ENCODE measurements at places on chromosomes 4 and X.

GRCh38 chrX:74523870-74524735 lies 90.3 kb downstream of the RLIM start:
- no peak for DNase-seq

DNA sequence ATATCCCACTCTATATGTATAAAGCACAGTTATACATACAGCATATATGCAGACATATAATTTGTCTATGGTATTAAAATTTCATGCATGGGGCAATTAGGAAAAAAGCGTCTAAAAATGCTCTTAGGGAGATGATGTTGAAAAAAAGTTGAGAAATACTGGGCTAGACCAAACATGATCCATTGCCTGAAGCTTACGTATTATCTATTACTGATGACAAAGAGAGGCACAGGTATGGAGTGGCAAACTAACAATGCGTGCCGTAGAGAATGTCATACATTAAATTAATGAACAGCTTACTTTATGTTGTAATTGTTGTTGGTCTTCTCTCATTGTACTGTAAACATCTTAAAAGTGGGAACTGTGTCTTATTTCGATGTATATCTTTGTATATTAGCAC lies 13.9 kb downstream of the RHOH start:
- DNase-seq, result no peak

GRCh38 chr4:141229408-141230101 lies 8.9 kb downstream of the ZNF330 start:
- no peak for DNase-seq

DNA sequence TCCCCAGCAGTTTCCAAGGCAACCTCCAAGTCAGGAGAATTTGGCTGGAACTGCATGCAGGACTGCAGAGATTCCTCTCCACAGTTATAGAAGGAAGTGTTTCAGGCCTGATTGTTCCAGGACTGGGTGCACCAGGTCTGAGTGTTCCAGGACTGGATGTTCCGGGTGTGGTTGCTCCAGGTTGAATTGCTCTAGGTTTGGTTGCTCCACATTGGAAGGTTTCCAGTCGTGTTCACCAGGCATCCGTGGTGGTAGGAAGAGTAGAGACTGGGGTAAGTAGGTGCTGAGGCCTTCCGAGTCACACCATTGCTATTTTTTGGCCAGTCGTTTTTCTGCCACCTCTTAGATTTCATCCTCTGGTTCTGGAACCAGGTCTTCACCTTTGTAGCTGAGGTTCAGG lies 105.4 kb downstream of the MSN start:
- no peak for DNase-seq

DNA sequence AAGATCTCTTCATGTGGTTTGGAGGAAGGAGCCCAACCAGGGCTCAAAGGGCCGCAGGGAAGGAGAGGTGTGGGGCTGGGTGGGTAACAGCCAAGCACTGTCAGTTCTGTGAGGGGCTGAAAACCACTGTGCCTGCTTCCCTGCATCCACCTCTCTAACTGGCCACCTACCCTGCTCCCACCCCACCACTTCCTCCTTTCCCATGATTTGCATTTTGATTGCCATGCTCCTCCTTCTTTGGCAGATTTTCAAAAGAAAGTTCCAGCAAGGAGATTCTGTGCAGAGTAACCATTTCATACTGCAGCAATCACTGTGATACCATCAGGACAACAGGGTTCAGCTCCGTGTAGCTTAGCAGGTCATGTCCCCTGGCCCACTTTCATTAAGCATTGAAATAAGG lies 1.8 kb downstream of the ZNF674 start:
- DNase-seq, result no peak

DNA sequence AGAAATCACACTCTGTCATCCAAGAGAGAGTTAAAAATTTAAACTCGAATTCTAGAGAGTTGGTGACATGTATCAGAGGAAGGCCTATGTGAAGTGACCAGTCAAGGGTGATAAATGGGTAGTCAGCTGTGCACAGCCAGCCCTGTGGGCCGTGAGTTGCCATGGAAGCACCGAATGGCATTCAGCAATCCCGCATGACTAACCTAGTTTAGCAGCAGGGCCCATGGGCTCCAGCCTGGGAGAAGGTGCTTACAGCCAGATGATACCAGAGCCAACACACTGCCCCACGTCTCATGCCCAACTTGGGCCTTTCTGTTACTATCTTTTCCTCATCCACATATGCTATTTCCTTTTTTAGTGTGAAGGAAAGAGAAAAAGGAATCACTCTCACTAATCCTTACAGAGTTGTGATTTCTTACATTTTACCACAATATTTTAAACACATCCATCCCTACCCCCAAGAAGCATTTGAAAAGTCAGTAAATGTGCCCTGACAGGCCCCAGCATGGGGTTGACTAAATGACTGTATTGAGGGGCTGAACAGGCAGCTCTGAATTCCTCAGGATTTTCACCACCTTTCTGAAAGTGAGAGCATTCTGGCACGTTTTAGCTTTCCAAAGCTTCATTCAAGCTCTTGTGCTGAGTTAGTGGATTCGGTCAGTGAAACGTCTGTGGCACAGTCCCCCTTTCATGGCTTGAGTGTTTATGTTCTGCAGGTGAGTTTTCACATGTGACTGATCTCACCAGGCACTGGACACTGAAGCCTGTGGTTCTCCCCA lies 104.2 kb downstream of the AFF1 start:
- no peak for DNase-seq

DNA sequence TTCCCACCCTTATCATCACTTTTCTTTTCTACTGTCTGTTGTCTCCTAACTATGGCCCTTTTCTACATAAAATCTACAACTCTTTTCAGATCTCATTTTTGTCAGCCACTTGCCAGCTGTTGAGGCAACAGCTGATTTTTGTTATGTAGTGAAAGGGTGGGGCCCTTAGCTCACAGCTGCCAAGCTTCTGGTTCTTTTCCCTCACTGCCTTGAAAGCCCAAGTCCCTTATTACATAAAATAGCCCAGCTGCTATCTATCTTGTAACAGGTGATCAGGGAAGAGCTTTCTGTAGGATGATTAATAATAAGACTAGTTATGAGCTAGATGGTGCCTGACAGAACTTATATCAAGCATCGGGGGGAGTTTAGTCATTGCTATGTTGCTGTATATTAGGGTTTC lies 45.9 kb downstream of the ADGRL3 start:
- no peak for DNase-seq
